ENCODE measurements at places on chromosomes 3 and 15.

- no peak for DNase-seq
Observed at GRCh38 chr15:101250873-101251829, 697 bp downstream of the CHSY1 start.

- DNase-seq: no peak
Observed at GRCh38 chr3:107870096-107870495, 220.7 kb downstream of the CD47 start.

GRCh38 chr15:59696332-59696731 lies 7.2 kb upstream of the BNIP2 start:
- DNase-seq: no peak

DNA sequence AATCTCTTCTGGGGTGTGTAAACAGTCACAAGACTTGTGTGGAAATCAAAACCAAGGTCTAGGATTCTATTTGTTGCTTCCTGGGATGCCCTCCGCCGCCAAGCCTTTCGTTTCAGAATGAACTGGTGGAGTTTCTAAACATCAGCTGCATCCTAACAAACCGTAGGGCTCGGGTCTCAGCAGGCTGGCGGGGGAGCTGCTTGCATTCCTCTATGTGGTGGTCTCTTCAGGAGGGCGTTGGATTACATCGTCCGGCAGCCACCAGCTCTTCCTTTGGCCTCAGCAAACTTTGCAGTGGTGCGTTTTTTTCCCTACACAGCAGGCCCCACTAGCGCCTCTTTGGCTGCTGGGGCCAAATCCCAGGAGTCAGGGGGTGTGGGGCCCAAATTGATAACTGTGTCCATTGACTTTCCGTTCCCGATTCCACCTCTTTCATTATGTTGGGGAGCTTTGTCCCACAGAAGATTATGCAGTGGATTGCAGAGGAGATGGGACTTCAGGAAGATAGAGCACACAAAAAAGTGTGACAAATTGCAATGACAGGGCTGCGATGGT lies 390.0 kb upstream of the NR2F2 start:
- no peak for DNase-seq

- DNase-seq: no peak
Observed at GRCh38 chr3:182921665-182922355, 58.5 kb downstream of the DCUN1D1 start.

DNA sequence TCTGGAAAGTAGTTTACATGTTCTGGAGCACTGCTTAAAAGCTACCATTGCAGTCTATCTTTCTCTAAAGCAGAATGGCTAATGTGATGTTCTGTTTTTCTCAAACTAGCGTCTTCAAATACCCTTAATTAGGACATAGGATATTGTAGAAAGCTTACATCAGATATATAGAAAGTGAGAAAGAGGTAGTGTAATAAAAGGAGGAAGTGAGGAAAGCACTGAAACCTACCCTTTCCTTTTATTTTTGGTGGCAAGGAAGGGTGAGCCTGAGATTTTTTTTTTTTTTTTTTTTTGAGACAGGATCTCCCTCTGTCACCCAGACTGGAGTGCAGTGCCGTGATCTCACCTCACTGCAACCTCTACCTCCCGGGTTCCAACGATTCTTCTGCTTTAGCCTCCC lies 9.4 kb downstream of the SENP2 start:
- no peak for DNase-seq

DNA sequence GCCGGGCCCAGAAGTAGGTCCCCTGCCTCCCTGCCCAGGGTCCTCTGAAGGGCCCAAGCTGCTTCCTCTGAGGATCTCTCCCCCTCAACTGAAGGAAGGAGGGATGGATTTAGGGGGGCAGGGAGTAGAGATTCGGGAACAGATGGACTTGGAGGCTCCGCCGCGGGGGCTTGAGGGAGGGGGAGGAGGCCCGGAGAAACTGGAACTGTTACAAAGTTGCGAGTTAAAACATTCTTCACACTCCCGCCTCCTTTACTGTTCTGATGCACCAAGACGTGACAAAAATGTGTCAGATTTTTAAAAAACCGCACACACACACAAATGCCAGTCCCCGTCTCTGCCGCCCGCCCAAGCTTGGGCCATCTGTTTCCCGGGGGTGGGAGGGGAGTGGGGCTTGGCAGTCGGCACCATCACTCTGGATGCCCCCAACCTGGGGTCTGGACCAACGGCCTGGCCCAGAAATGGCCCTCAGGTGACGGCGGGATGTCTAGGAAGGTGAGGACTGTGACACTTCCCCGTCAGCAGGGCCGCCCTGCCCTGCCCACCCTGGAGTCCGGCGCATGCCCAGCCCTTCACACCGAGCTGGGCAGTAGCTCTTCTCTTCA lies 25.0 kb upstream of the LINGO1 start:
- DNase-seq: no peak

All from NCI-H1694 (cell line).